Chondrocyte (in vitro differentiated cells): ENCODE measurements at places on chromosomes 7 and 10.

DNA sequence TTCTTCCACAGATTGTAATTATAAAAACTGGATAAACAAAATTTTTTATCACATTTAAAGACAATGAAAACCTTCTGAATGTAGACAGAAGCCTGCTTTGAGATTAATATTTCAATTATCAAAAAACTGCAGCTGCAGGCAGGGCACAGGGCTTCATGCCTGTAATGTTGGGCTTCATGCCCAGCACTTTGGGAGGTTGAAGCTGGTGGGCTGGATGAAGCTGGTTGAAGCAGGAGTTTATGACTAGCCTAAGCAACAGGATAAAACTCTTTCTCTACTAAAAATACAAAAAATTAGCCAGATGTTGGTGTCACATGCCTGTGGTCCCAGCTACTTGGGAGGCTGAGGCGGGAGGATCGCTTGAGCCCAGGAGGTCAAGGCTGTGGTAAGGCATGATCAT is 41.2 kb downstream of the PDZD8 start:
- DNase-seq: no peak

DNA sequence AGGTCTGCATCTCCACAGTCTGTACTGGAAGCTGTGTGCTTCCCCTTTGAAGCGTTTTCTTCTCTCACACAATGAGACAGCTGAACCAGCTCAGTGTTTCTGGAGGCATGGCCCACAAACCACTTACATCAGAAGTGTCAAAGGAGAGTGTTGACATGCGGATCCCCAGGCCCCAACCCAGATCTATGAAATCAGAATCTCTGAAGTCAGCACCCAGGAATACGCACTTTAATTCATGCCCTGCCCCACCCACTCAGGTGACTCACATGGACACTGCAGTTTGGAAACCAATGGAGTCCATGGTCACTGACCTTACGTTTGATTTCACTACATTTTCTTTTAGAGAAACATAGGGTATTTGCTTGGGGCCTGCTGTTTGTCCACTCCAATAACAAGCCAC is 19.0 kb downstream of the TLL2 start:
- DNase-seq: no peak

DNA sequence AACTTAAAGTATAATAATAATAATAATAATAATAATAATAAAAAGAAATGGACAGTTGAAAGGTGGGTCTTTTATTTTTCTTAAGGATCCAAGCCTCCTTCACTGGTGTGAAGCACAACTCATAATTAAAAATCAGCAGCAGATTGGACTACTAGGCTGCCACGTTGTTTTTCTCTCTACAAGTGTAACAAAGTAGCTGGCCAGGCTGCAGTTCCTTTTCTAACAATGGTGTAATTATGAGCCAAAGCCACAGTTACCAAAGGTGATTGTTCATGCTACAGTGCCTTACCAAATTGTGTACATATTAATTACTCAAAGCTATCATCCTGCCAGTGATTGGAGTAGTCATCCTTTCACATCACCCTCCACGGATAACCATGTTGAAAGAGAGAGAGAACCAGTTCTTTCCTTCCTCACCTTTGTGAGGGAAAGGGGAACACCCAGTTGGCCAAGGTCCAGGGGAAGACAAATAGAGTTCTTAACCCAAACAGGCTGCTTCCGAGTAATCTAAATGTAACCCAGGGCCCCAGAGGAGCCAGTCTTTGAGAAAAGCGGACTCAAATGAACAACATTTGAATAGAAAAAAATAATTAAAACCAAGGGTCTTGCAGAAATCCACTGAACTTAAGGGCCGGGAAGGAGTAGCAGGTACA is 86.3 kb upstream of the NPS start:
- no peak for DNase-seq

- DNase-seq: no peak
These were observed 83.3 kb upstream of the KLF6 start for GRCh38 chr10:3868271-3868664.

- DNase-seq: no peak
These were observed 552.3 kb upstream of the GRM3 start for GRCh38 chr7:86091369-86091768.

DNA sequence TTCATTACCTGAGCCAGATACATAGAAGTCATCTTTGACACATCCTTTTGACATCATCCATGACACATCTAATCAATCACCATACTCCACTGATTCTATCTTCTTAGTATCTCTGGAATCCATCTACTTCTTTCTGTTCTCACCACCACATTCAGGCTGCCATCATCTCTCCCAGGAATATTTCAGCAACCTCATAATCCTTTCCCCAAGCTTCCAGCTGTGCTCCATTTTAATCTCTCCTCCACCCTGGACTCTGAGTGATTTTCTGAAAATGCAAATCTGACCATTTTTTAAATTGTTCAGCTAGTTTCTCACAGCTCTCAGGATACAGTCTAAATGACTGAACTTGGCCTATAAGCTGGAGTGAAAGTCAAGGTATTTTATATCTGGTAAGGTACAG is 2.5 kb upstream of the BTRC start:
- DNase-seq: no peak

GRCh38 chr7:93530701-93531100 is 43.8 kb downstream of the CALCR start:
- no peak for DNase-seq
